Motor neuron (in vitro differentiated cells): ENCODE measurements at places on chromosomes 4 and X. TPM values are rescaled to one million over a fixed set of nuclear protein-coding genes. Genes with fewer than 3 reads are reported as not detected.
A peak's percentile ranks its signal among the peaks of the same experiment; 100 is the strongest.

- ATAC-seq: peak; percentile 26
Measured at GRCh38 chr4:126375462-126376054, 1060.8 kb downstream of the FAT4 start.

GRCh38 chr4:31702326-31702725, 982.2 kb downstream of the PCDH7 start:
- ATAC-seq: no peak

- ATAC-seq: peak; percentile 15
Measured at GRCh38 chr4:101753721-101754120, 36.8 kb upstream of the BANK1 start.

DNA sequence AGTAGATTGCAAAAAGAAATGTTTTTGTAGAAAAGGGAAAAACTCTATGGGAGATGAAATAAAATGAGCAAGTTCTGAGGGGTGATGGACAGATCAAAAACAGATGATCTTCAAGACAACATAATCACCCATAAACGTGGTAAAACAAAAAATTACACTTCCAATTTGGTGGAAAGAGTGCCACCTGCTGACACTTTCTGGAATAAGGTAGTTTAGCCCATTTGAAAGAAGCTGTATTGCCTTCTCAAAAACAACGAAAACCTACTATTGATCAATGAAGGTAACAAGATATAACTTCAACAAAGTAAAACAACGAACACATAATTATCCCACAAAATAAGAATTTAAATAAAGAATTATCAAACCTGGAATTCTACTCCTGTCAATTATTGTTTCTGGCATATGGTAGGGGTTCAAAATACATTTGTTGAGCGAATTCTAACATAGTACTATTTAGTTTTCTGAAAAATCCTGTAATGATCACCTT, 2.5 kb downstream of the COQ2 start:
- no peak for ATAC-seq

DNA sequence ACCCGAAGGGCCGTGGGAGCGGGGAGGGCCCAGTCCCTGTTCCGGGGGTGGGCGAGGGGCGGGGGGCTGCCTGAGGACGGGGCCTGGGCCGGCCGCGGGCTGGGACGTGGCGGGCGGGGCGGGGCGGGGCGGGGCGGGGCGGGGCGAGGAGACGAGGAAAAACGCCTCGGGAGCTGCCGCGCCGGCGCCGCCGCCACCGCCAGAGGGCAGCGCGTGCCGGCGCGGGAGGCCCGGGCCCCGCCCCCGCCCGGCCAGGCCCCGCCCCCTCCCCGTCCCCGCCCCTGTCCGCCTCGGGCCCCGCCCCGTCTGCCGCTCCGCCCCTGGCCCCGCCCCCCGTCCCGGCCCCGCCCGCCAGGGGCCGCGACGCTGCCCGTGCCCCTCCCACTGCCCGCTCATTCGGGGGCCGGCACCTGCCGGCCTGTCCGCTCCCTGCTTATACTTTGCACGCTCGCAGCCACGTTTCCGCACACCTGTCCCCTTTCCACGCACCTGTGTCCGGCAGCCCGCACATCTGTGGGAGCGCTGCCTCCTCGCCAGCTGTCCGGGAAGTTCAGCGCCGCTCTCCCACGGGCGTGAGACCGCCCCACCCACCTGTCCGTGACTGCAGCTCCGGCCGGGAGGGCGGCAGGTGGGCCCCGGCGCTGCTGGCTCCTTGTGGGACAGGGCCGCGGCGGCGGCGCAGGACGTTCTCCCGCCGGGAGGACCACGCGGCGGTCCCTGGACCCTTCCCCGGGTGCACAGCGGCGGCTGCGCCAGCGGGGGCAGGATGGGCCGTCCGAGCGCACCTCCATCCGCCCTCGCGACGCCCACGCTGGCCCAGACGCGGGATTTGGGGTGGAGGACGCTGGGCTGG, 1.7 kb upstream of the FGFRL1 start:
- ATAC-seq: peak; percentile 34

DNA sequence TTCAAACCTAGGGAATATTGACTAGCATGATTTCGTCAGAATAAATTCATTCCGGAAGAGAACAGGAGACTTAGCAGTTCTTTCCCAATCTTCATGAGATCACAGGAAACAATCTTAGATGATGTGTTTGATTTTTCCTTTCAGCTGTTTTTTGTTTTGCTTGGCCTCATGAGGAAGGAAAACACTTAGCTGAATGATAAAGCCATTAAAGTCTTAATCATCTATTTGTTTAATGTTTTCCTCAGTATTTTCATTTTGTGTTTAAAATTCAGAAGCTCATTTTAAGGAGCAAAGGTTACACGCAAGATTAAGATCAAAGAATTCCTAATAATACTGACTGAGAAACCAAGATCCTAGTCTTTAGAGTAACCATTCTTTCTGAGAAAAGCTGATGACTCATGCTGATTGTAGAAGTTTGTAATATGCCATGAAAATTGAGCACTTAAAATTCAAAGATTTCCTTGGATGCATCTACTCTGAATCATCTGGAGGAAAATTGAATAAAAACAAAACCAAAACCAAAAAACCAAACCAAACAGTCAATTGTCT, 15.4 kb upstream of the TBC1D19 start:
- ATAC-seq: no peak

IL9R gene
- total RNA-seq: 0.36 and 0.58 TPM in 2 replicates

SRPK3 gene
- total RNA-seq: 0.45 and 0.56 TPM in 2 replicates

ATOH1 gene
- 0.16 TPM in 1 of 2 replicates, not detected in the other for total RNA-seq
